Hematopoietic multipotent progenitor cell (in vitro differentiated cells): ENCODE measurements at places on chromosomes 11 and 22. TPM values are rescaled to one million over a fixed set of nuclear protein-coding genes. Genes with fewer than 3 reads are reported as not detected.

GRCh38 chr11:93054881-93055280 is 85.4 kb downstream of the MTNR1B start:
- no peak for DNase-seq

DNA sequence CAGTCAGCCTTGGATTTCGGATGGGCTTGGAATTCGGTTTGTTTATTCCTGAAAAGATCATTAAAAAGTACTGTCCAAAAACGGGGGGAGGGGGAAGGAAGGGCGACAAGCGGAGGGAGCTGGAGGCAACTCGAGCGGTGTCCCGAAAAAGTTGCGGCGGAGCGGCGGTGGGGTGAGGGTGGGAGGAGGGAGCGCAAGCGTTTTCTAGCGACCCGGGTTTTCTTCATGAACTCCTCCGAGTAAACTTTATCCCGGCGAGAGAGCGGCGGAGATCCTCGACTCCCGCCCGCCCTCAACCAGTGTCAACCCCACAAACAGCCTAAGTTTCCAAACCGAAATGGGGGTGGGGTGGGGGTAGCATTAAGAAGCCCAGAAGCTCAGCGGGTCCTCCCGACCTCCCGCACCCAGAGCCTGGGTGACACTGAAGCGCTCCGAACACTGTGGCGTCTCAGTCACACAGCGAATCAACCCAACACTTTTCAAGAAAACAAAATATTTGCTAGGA is 133.0 kb upstream of the C11orf58 start:
- DNase-seq = no peak

- DNase-seq = no peak
Measured at GRCh38 chr22:17569971-17570511, 6.7 kb downstream of the SLC25A18 start.

DNA sequence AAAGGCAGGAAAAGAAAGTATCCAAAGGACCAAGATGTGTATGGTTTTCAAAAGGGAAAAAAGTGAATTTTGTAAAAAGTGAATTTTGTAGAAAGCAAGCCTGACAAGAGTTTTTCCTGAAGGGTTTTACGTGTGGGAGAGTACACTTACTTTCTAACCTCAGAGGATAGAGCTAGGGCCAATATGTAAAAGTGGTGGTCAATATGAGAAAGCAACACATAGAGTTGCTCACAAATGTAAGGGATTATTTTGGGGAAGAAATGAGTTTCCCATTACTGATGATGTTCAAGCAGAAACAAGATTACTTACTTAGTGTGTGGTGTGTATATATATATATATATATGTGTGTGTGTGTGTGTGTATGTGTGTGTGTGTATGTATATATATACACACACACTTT is 162.5 kb downstream of the SWAP70 start:
- DNase-seq = no peak

DNA sequence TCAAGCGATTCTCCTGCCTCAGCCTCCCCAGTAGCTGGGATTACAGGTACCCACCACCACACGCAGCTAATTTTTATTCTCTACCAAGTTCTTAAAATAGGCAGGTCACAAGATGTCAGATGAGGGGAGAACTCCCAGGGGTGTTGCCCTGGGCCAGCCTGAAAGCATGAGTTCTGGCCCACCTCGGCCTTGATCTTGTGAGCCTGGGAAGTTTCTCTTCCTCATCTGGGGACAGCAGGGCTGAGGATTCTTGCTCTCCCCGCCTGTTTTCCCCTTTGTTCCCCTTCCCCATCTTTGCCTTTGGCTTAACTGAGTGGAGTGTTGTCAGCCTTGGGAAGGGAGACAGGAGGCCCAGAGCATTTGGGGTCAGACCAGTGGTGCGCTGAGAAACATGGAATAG is 3.5 kb downstream of the PDXP start:
- DNase-seq = no peak

DNA sequence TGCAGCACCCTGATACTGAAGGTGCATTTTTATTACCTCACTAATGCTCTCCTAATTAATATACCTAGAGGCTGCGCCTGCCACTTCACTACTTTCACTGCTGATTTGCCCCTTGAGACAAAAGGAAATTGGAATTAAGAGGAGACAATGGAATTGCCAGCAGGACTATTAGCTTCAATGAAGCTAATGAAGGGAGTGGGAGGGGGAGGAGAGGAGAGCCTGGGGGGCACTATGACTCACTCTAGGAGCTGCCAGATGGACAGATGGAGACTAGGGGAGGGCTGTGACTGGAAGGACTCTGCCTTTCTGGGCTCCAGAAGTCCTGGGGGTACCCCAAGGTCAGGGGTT is 102.8 kb upstream of the DRD2 start:
- no peak for DNase-seq

GRCh38 chr11:12600829-12601228 is 73.4 kb upstream of the TEAD1 start:
- no peak for DNase-seq

- DNase-seq = no peak
Measured at GRCh38 chr11:1741741-1742140, 8.7 kb downstream of the IFITM10 start.

DNA sequence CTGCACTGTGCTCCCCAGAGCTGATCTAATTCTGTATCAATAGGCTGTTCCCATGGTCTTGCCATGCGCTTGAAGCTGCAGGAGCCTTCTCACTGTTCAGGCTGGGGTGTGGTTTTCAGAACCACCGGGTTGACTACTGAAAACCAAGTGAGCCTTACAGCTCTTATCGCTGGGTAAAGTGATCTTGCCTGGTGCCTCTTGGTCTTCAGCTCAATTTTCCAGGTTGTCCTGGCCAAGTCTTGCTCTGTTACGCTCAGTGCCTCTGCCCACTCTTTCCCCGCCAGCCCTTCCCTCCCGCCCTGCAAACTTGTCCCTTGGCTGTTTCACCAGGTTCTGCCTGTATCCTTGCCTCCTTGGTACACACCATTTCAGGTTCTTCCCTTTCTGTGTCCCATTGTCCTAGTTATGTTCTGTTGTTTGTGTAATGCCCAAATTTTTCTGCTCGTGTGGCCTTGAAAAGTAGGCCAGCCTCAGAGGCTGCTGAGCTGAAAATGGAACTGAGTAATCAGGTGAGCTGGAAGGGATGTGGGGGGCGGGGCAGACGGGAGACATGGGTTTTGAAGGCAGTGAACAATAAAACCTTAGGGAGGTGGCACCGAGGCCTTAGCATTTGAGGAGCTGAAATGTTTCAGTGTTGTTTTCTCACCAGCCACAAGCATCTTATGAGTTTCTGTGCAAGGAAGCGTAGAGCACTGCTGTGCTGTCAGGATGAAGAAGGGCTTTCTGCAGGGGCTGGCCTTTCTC is 11.2 kb downstream of the PEX26 start:
- no peak for DNase-seq

DNA sequence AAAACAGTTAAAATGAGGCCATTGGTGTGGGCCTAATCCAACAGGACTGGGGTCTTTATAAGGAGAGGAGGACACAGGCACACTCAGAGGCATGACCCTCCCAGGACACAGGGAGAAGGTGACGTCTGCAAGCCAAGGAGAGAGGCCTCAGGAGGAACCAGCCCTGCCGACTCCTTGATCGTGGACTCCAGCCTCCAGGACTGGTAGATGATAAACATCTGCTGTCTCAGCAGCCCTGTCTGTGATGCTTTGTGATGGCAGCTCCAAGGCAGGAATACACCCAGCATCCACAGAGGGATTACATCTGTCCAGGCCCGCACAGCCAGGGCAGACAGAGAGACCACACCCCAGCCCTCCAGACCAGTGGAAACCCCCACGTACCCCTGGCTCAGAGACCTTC is 18.4 kb downstream of the CDKN1C start:
- DNase-seq = no peak

GRCh38 chr11:59180907-59181306 is 9.0 kb downstream of the DTX4 start:
- DNase-seq = no peak

GRCh38 chr11:123581651-123582399 is 72.6 kb downstream of the SCN3B start:
- no peak for DNase-seq

DNA sequence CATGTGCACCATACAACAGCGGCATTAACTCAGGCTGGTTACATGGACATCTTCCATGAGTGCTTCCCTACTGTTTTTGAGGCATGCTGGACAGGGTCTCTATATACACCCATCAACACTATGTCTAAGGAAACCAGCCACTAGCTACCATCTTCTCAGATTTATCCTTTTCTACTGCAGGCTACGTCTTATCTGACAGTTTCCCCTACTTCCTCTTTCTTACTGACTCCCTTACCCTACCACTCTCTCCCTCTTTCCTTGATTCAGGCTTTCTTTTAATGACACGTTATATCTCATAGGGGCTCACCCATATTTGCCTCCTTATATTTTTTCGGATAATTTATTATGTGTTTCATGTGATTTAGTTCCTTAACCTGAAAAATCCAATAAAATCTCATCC is 41.8 kb downstream of the DDI1 start:
- DNase-seq = peak; percentile 21

DNA sequence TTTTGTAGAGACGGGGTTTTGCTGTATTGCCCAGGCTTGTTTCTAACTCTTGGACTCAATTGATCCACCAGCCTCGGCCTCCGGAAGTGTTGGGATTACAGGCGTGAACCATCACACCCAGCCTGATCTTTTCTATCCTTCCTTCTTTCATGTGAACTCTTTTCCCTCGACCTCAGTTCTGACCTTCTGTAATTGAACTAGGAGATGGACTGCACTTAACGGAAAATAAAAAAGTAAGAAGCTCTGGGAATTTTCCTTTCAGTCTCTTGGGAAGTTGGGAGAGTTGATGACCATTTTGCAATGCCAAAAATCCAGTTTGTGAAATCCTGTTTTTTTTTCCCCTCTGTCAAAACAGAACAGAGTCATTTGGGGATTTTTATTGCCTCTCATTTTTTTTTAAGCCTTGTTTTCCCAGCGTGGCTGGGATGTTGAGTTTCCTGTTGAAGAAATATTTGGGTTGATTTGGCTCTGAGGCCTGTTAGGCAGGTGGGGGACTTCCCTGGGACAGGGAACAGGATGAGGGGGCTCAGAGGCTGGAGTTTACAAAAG is 26.9 kb upstream of the CYB5R3 start:
- no peak for DNase-seq

GRCh38 chr11:122100037-122100755 is 15.8 kb downstream of the BLID start:
- DNase-seq = peak; percentile 28

- DNase-seq = no peak
Measured at GRCh38 chr11:62150887-62151736, 27.3 kb downstream of the INCENP start.

- no peak for DNase-seq
Measured at GRCh38 chr11:109140426-109140825, 281.6 kb upstream of the C11orf87 start.

GRCh38 chr11:65315204-65315865 is 669 bp downstream of the CDC42EP2 start:
- peak; percentile 62 for DNase-seq

- no peak for DNase-seq
Measured at GRCh38 chr11:3929232-3929631, 73.8 kb downstream of the STIM1 start.

The RELT gene
- total RNA-seq = 69.2 TPM

The FADS3 gene
- total RNA-seq = 52.2 TPM

The LRRC32 gene
- 0.27 TPM for total RNA-seq

The TENM4 gene
- total RNA-seq = under 0.01 TPM

The HTR3A gene
- total RNA-seq = under 0.01 TPM

The PLA2G3 gene
- under 0.01 TPM for total RNA-seq

The ACRV1 gene
- not detected for total RNA-seq

The OR8G1 gene
- total RNA-seq = under 0.01 TPM

The POU2AF2 gene
- total RNA-seq = not detected

The TRPC6 gene
- total RNA-seq = 0.27 TPM

The EPS8L2 gene
- 5.7 TPM for total RNA-seq

The GP1BB gene
- 11.0 TPM for total RNA-seq

The POLD4 gene
- total RNA-seq = 56.6 TPM

The BTBD18 gene
- total RNA-seq = not detected

The SLN gene
- not detected for total RNA-seq

The CCDC116 gene
- total RNA-seq = 0.27 TPM
